Renal cortical epithelial cell (primary cell): ENCODE measurements at places on chromosomes 1 and 21. TPM values are rescaled to one million over a fixed set of nuclear protein-coding genes. Genes with fewer than 3 reads are reported as not detected.
A peak's percentile ranks its signal among the peaks of the same experiment; 100 is the strongest.

GRCh38 chr1:73326663-73327062, 871.3 kb downstream of the LRRIQ3 start:
- no peak for DNase-seq

Gene GRIK3
- not detected in 2 replicates for total RNA-seq

DNA sequence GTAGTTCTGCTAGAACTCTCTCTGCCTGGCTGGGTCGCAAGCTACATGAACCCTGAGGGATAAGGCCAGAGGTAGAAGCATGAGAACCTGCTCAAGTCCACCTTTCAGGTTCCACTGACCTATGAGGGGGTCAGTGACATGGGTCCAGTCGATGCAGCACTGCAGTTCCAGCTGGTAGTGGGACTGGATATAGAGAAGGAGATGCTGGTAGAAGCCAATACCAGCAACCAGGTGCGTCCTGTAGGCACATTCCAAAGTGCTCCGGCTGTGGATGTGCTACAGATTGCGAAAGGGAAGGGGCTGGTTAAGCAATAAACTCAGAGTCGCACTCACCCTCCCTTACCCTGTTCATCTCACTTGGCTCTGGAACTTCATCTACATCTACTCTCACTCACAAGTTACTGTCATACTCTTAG, 5.7 kb downstream of the SMG5 start:
- peak; percentile 14 for DNase-seq

DNA sequence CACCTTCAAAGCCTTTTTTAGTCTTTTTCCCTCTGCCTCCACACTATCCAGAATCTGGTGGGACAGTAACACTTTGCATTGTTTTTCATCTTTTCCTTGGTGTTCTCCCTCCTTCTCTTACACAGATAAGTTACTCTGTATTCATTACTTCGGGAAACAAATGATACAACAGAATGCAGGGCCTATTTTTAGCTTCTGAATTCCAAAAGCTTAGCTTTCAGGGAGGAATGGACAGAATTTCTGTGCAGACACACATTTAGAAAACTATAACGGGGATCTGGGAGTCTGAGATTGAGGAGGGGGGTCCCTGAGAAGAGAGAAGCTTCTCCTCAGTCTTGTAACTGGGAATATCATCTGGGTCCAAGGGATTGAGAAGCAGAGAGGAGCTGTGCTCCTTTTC, 3.5 kb upstream of the STK40 start:
- DNase-seq: no peak

GRCh38 chr1:53174971-53175913, 21.4 kb upstream of the CPT2 start:
- no peak for DNase-seq

Gene STK40
- 17.4 and 34.5 TPM in 2 replicates for total RNA-seq

- DNase-seq: peak; percentile 26
Measured at GRCh38 chr1:42035205-42035829, 116.6 kb upstream of the HIVEP3 start.

GRCh38 chr21:25313829-25314228, 293.5 kb downstream of the MRPL39 start:
- peak; percentile 18 for DNase-seq

Gene AADACL4
- total RNA-seq: not detected in 2 replicates

Gene HPCA
- total RNA-seq: 0.05 TPM in 1 of 2 replicates, not detected in the other

DNA sequence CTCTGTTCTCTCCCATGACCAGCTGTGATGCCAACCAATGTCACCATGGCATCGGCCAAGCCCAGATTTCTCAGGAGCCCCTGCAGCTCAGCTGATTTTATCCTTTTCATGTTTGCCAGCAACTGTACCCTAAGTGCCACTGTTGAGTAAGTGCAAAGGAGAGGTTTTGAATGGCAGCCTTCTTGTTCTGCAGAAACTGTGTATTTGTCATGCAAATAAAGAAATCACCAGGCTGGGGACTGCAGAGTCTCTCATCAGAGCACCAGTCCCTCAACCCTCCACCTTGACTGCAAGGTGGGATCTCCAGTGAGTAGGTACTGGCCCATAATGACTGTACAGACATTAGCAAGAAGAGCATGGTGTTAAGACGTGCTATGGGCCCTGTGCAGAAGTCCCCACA, 26.6 kb downstream of the C8B start:
- DNase-seq: no peak

Gene DOCK7
- total RNA-seq: 71.4 and 132 TPM in 2 replicates

GRCh38 chr1:1089731-1090423, 15.8 kb upstream of the RNF223 start:
- no peak for DNase-seq

Gene TNN
- not detected in 2 replicates for total RNA-seq

- peak; percentile 72 for DNase-seq
Measured at GRCh38 chr1:201019321-201019977, 4.1 kb downstream of the KIF21B start.

DNA sequence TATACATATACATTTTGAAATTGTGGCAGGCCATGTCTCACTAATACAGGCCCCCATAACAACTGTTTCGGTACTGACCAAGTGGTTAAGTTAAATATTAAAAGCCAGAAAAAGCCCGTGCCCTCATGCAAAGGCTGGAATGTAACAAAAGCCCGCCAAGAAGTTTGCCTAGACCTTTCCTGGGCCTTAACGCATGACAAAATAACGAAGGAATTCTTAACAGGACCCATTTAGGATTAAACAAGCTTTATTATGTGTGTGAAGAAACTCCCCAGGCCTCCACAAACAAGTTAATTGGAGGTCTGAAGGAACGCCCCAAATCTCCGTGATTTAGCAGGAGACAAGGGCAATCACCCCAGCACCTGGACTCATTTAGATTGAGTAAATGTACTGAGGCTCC, 42.4 kb downstream of the TNFSF4 start:
- DNase-seq: peak; percentile 87

DNA sequence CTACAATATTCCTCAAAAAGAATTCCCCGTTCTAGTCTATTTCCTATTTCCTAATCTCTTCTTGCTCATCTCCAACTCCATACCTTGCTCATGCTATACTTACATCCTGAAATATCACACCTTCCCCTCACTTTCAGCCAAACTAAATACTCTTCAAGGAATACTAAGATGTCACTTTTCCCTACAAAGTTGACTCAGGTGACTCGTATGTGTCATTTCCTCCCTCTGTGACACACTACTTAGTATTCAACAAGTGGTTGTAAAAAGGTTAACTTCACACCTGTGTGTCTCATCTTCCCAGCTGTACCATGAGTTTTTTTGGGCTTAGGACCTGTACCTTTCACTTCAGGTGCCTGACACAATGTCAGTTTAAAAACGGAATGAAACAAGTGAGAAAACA, 81.9 kb upstream of the LBR start:
- peak; percentile 43 for DNase-seq

Gene LCE2C
- total RNA-seq: not detected in 2 replicates

DNA sequence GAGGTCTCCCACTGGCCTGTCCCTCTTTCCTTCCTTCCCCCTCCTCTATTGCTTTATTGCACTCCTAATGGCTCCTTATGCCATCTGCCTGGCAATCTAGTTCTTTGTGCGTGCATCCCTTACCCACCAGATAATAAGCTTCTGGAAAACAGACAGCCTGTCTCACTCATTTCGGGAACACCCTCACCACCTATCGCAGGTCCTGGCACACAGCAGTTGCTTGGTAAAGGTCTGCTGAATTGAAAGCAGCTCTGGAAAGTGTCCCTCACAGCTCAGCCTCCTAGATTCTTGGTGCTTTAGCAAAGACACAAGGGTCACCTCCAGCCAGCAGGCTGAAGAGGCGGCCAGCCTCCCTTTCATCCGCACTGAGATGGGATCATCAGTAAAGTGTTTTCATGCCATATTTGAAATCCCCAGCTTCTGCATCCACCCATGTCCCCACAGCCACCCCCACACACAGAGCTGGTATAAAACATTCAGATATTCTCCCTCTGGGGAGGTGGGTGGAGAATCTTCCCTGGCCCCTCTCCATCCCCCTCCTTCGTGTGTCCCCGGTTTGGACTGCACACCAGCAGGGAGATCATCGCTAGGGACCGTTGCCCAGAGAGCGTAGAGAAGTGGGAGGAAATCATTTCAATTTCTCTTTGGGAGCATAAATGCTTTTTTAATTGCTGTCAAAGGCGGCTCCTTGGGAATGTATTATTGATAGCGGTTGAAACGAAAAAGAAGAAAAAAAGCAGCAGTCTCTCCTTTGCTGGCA, 29.1 kb upstream of the ATP2B4 start:
- DNase-seq: no peak

DNA sequence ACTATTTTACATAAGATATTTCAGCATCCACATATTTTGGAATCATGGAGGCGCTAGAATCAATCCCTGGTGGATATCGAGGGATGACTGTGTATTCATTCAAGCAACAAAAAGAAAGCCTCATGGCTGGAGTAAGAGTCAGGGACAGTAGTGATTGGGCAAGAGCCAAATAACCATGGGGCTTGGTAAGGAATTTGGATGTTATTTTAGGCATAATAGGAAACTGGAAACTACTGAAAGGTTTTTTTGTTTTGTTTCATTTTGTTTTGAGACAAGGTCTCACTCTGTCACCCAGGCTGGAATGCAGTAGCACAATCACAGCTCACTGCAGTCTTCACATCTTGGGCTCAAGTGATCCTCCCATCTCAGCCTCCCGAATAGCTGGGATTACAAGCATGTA, 33.8 kb upstream of the EYA3 start:
- peak; percentile 84 for DNase-seq

Gene PDPN
- total RNA-seq: 0.87 and 2.4 TPM in 2 replicates

Gene SPAG17
- 1.4 and 14.6 TPM in 2 replicates for total RNA-seq

DNA sequence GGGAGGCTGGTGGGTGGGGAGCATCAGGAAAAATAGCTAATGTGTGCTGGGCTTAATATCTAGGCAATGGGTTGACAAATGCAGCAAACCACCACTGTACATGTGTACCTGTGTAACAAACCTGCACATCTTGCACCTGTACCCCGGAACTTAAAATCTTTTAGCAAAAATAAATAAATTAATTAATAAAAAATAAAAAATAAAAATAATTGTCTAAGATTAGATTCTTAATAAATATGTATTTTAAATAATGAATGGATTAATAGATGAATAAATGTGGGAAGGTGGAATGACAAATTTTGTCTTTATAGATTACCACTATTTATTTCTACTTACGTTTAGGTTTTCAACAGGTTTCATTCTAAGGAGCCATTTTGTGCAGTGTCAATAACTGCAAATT, 563.5 kb upstream of the B3GALT2 start:
- no peak for DNase-seq

Gene ACTL8
- not detected in 2 replicates for total RNA-seq

DNA sequence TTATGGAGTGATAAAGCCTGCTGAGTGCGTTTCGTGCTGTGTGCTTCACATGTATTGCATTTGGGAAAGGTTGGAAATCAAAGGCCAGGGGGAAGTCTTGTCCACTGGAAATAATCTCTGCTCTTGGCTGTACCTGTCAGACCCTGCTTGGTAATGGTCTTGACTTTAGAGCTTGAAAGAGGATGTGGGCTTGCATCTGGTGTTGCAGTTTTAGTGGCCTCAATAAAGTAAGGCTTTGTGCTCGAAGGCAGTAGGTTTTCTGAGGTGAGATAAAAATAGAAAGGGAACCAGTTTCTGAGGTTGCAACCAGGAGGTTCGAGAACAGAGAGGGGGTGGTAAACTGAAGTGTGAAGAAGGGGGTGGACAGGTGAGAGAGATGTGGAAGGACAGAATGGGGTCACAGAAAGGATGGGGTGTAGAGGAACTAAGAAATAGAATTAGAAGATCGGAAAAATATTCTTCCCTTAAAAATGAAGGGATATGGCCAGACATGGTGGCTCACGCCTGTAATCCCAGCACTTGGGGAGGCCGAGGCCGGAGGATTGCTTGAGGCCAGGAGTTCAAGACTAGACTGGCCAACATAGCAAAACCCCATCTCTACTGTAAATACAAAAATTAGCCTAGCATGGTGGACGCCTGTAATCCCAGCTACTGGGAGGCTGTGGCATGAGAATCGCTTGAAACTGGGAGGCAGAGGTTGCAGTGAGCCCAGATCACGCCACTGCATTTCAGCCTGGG, 1.5 kb downstream of the S100PBP start:
- no peak for DNase-seq

Gene FABP3
- 11.3 and 74.1 TPM in 2 replicates for total RNA-seq
